ENCODE measurements at places on chromosomes 2 and 18. TPM values are rescaled to one million over a fixed set of nuclear protein-coding genes. Genes with fewer than 3 reads are reported as not detected.

The EVA1A gene
- total RNA-seq: 1.1 TPM

The HIBCH gene
- 28.5 TPM for total RNA-seq

The TMEM169 gene
- total RNA-seq: 0.51 TPM

The ZDBF2 gene
- total RNA-seq: 16.1 TPM

The FOXD4L1 gene
- not detected for total RNA-seq

The AKAIN1 gene
- not detected for total RNA-seq

The NDC80 gene
- 0.48 TPM for total RNA-seq

The SP5 gene
- not detected for total RNA-seq

The SLC14A1 gene
- 2.2 TPM for total RNA-seq

DNA sequence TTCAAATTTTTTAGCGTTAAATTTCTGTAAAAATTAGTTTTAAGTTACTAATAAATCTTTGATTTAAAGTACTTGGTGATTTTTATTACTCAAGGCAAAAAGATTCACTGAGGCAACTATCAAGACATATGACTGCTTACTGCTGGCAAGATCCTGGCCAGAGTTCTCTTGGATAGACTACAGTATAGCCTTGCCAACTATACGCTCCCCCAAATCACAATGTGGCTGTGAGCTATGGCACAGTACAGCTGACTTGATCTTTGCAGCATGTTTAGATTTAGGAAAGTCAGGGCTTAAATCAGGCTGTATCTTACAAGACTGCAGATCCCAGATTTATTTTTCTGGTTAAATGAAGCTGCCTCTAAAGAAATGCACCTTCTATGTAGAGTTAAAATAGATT, 26.5 kb downstream of the MSTN start:
- DNase-seq: no peak

GRCh38 chr2:129587426-129588064, 391.9 kb upstream of the RAB6C start:
- no peak for DNase-seq

- DNase-seq: no peak
Observed at GRCh38 chr2:11257964-11258363, 86.5 kb downstream of the ROCK2 start.

DNA sequence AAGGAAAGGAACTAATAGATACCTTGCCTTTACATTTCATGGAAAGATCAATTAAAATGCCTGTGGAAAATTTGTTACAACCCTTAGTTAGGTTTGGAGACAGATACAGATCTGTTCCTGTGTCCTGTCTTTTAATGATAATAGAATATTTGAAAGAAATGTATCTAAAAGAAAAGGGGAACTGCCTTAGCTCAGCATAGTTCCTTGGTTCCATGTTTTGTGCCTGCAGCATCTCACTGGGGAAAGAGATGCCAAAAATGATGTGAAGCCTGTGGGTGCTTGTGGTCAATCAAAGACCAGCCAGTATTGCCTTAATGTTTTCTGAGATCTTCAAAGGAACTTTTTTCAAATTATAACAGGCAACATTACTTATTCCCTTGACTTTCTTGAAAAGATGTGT, 147.6 kb downstream of the ADCYAP1 start:
- no peak for DNase-seq

GRCh38 chr18:26519114-26519513, 29.2 kb downstream of the KCTD1 start:
- no peak for DNase-seq

DNA sequence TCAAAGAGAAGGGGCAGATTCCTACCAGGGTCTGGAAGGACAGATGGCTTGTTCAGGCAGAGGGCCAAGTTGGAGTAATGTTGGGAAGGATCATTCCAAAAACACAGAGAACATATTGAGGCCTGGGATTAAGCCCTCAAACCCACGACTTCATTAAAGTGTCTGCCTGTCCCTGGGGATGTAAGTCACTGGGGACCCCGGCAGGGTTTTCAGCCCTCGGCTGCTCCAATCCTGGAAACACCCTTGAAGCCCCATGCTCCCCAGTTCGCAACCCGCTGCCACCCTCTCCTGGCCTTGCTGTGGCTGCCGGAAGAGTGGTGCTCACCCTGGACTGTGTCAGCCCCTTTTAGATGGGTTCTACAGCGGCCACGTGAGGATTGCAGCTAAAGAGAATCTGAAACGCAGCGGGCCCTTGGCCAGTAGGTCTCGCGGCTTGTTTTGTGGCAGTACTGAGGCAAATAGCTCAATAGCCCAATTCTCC, 79.9 kb downstream of the EPAS1 start:
- no peak for DNase-seq

DNA sequence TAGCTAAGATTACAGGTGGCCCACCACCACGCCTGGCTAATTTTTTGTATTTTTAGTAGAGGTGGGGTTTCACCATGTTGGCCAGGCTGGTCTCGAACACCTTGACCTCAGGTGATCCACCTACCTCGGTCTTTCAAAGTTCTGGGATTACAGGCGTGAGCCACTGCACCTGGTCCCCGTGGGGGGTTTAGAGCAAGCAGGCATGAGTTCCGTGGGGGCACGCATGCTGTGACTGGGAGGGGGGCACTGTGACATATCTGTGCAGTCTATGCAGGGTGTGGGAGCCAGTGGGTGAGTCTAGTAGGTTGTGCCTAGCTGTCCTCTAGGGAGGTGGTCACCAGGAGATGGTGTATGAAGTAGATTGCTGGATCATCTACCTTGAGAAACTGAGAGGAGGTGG, 16.6 kb upstream of the ZDBF2 start:
- no peak for DNase-seq

GRCh38 chr2:66888791-66889631, 454.1 kb downstream of the MEIS1 start:
- no peak for DNase-seq

DNA sequence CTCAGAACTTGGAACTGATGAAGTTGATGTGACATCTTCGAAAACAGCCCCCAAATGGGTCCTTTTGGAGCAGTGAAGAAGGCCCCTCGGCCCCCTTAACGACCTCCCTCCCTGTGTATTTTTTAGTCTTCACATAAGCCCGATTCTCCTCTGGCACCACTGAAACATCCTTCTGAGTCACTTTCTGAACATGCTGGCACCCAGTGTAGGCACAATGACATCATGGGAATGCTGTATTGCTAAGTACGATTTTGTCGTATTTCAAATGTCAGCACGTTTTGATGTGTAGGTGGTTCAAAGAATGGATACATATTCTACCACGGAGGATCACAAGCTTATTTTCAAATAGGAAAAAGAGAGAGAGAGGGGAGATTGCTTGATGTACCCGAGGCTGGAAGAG, 111.7 kb upstream of the RIOK3 start:
- DNase-seq: no peak

DNA sequence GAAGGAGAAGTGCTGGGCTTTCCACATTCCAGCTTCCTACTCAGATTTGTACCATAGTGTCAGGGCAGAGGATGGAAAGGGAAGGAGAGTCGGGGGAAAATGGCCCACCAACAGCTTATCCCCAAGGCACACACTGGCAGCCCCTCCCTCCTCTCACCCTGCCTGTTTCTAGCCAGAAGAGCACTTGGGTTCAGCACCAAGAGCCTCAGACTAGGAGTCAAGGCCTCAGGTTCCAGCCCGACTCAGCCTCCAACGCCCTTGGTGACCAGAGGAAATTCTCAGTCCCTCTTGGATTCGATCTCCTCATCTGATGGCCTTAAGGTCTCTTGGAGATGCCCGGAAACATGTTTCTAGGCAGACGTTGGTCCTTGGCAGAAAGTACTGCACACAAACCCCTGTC, 53.9 kb downstream of the TNS1 start:
- DNase-seq: peak; percentile 58

GRCh38 chr2:20589975-20590703, 60.8 kb downstream of the HS1BP3 start:
- peak; percentile 73 for DNase-seq

DNA sequence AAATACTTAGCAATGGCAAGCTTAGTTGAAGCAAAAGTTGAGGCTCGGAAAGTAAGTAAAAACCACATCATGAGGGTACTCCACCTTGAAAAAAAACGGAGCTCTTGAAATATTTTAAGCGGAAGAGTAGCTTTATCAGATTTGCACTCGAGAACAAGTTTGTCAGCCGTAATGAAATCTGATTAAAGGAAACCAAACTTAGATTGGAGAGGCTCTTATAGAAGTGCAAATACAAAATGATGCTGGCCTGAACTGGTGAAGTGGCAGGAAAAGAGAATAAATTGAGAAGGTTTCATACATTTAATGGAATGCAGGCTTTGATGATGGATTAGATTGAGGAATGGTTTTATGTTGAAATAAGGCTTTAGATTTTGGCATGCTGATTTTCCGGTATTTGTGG, 484.2 kb downstream of the PID1 start:
- DNase-seq: no peak

DNA sequence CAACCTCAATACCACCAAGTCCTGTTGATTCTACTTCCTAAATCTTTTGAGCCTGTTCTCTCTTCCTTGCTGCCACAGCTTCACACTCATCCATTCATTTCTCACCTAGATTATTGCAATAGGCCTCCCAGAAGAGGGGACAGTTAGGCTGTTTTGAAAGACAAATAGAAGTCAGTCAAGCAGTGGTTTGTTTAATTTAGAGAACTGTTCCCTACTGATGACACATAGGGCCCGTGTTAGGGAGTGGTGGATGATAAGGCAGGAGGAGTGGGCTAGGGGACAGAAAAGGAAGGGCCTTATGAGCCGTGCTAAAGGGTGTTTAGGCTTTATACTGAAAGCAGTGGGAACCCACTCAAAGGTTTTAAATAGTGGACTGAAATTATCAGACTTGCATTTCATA, 59.6 kb upstream of the ZFP36L2 start:
- DNase-seq: no peak

DNA sequence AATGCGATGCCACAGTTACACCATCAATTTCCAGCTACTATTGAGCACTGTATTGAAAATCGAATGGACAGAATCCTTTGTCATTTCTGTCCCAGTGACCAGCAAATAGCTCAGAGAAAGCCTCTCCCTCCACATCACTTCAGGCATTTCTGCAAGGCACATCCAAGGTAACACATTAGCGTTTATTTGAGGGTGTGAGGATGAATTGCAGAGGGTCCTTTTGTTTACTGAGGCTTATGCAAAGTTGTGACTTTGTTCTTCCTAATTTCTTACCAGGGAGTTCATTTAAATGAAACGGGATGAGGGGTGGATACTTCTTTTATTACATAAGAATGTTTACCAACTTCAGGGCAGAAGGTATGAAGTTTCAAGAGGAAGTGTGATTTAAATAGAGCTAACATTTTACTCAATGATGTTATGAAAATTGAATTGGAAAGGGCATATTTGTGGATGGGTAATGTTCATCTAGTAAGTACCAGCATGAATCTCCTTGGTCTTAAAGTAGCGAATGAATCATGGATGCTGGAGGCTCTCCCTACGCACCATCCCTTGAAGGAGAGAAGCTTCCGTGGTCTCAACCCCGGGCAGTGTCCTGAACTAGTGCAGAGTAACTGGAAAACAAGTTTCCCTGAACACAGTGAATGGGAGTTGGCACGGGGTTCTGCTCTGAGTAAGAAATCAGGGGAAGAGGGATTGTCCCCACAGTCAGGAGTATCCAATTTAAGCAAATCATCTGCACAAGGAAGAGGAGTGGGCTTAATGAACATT, 756.5 kb downstream of the GALR1 start:
- DNase-seq: no peak

DNA sequence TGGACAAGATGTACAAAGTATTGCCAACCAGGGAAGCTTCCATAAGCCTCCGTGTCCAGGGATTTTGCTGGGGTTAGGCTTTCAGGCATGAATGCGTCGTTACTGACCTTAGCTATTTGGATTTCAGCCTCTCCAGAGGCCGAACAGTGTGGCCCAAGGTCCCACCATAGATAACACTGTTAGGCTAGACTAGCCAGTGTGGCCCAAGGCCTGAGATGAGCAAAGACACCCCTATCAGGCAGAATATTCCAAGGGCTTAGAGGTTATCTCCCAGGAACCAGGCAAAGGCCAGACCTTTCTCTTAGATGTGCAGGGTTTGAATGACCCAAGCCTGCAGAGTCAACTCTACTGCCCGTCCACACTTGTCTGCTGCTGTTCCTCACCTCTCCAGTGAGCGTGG, 131.7 kb upstream of the NDUFV2 start:
- DNase-seq: no peak

GRCh38 chr18:37297106-37297505, 268.5 kb downstream of the CELF4 start:
- no peak for DNase-seq

GRCh38 chr2:198296665-198297308, 492.4 kb downstream of the PLCL1 start:
- DNase-seq: no peak

DNA sequence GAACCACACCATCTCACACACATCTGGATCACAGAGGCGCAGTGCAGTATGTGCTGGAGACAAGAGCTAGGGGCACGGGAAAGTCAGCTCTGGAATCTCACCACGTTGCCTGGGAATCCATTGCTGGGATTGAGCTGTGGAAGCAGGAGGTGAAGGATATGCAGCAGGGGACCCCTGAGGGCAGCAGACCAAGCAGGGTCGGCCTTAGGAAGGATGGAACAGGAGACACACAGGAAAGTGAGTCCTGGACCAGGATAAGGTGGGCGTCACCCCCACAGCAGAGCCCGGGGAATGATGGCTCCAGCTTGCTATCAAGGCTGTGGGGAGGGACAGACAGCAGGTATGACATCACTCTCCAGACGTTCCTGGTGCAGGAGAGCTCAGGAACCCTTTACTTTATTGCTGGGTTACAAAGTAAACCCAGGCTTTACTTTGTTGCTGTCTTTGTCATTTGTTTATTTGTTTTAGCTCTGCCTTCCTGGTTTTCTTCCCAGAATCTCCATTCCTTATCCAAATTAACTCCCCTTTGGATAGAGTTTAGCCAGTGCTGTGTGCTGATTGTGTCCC, 329.8 kb upstream of the MYT1L start:
- DNase-seq: peak; percentile 29

- no peak for DNase-seq
Observed at GRCh38 chr2:168722592-168722991, 79.8 kb upstream of the NOSTRIN start.

GRCh38 chr2:37781028-37781427, 109.6 kb upstream of the CDC42EP3 start:
- no peak for DNase-seq

DNA sequence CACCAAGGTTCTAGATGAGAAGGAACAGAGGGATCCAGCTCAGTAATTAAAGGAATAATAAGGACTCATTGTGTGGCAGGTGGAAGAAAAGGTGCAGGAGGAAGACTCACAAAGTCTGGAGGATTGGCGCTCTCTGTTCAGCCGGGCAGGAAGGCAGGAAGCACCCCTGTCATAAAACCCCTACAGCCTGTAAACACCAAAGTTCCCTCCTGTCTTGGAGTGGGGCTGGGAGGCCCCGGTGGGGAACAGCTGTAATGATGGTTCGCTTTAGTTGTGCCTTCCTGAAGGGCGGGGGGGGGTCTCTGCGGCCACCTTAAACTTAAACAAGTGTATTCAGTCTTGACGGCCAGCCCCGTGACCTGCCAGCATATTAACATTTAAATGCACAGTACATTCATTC, 84.3 kb downstream of the GBX2 start:
- peak; percentile 62 for DNase-seq

DNA sequence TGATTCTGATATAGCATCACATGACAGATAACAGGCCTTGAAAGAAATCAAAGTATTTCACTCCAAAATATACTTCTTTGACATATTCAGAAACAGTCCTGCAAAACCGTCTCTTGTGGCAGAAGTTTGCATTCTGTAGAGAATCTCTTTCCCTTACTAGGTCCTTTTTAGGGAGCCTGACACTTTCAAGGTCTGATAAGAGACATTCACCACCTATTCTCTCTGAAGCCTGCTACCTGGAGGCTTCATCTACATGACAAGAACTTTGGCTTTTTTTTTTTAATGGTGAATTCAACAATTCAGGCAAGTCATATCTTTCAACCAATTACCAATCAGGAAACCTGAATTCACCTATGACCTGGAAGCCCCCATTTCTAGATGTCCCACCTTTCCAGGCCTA, 83.8 kb downstream of the CCDC178 start:
- DNase-seq: no peak

GRCh38 chr2:54083021-54083420, 32.4 kb upstream of the ACYP2 start:
- no peak for DNase-seq
